ENCODE measurements at places on chromosomes 2 and 18.

GRCh38 chr2:38214209-38214717, 138.3 kb upstream of the CYP1B1 start:
- DNase-seq = no peak

DNA sequence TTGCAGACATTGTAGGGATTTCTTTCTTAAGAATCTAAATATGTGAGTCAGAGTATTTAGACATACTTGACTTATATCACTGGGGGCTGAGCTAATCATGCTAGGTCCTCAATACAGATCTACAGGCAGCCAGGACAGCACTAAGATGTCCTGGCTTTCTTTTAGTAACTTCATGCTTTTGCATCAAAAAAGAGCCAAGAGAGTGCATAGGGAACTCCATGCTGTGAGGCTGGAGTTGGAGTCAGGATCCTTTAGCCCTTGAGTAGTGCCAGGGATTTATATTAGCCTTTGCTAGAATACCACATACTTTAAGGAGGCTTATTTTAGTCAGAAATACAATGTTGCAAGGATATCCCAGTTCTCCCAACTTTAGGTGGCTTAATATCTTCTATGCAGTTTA, 289.7 kb downstream of the CCDC85A start:
- no peak for DNase-seq

DNA sequence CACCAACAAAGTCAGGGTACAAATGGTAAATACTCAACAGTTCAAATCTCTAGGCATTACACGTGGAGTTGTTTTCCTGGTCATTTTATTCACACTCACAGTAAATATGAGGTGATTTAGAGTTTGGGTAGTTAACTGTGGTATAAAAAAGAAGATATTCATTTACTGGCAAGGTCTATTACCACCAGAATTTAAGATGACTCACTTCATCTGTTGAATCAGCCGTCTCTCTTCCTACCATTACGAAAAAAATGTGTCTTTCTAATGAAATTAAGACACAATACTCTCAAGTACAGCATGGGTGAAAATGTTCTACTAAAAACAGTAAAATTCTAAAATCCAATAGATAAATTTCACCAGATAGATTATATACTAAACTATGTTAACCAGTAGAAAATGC, 21.0 kb upstream of the GPR75 start:
- DNase-seq = no peak

- DNase-seq = no peak
These were observed 383.0 kb upstream of the SMIM21 start for GRCh38 chr18:75810516-75810915.

GRCh38 chr2:151287513-151288250, 1.8 kb downstream of the NMI start:
- DNase-seq = no peak

- DNase-seq = no peak
These were observed 194.5 kb upstream of the NXPH2 start for GRCh38 chr2:138974651-138975050.

- no peak for DNase-seq
These were observed 602 bp upstream of the VWC2L start for GRCh38 chr2:214410128-214410775.

DNA sequence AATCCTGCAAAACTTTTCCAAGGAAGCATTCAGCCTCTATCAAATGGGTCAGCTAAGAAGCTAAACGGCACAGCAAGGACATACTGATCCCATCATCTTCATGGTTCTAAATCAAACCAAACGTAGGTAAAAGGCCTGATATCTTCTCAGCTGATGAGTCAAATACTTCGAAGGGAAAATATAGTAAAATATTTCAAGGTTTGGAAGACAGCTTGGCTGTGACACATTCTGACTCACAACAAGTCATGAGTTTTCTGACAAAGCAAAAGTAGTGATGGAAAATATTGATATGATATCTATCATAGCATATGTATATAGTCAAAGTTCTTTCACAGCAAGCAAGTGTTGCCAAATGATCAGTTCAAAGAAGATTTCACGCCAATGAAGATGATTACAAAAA, 31.5 kb downstream of the DOCK10 start:
- DNase-seq = no peak
